ENCODE measurements at places on chromosomes 4 and X.

GRCh38 chrX:48632207-48632606, 34.9 kb downstream of the WDR13 start:
- DNase-seq = no peak

DNA sequence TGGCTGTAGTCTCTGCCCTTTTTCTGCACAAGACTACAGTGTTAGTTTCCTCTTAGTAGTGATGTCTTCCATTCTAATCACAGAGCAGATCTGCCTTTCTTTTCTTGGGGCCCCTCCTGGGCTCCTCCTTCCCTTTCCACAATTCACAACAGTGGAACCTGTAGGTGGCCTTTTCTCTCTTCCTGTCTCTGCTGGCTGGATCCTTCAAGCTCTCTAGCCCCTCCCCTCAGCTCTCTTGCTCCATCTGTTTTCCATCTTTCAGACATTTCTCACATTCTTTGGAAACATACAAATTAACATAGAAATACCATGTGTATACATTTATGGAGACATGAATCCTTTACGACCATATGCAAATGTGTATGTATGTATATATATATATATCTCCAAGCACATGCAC, 304 bp upstream of the SPIN2A start:
- DNase-seq = no peak

- DNase-seq = no peak
These were observed 38.5 kb downstream of the GYG2 start for GRCh38 chrX:2867206-2867605.

DNA sequence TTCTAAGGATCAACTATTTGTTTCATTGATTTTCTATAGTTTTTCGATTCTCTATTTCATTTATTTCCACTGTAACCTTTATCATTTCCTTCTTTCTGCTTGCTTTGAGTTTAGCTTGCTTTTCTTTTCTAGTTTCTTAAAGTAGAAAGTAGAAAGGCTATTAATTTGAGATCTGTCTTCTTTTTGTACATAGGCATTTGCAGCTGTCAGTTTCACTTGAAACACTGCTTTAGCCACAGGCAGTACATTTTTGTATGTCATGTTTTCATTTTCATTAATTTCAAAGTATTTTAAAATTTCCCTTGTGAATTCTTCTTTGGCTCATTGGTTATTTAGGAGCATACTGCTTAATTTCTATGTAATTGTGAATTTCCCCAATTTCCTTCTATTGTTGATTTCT, 152.2 kb downstream of the SH3KBP1 start:
- no peak for DNase-seq

DNA sequence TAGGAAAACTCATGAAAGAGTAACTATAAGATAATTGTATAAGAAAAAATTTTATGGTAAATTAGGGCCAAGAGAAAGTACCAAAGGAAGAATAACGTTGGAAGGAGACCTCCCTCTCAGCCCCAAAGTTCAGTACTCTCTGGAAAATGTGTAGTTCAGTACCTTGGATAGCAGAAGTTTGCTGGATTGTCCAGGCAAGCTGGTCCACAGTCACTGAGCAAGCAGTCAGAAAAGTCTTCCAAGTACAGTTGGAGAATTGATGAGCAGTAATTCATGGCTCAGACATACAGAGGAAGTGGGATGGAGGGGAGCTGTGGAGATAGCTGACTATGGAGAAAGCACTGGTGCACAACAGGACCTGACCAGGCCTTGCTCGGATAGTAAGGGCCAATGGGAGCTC, 598.2 kb upstream of the NDST4 start:
- peak; percentile 6 for DNase-seq

GRCh38 chrX:154458116-154458953, at the start of gene PLXNA3:
Gene PLXNA3 (plus strand): TSS chrX:154458281. CDS start chrX:154460184, 1,903 bp downstream.
- peak; percentile 37 for DNase-seq

DNA sequence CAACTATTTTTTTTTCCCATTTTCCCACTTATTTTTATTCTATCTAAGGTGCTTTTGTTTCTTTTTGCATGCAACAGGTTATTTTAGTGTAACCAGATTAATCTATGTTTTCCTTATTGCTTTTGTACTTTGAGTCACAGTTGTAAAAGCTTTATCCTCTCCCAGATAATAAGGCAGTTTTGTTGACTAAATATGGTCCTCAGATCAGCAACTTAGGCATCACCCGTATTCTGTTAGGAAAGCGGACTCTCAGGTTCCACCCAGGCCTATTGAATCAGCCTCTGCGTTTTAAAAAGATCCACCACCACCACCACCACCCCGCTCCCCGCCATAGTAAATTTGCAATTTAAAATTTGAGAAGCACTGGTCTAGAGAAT, 58.6 kb upstream of the USP9X start:
- DNase-seq = no peak

DNA sequence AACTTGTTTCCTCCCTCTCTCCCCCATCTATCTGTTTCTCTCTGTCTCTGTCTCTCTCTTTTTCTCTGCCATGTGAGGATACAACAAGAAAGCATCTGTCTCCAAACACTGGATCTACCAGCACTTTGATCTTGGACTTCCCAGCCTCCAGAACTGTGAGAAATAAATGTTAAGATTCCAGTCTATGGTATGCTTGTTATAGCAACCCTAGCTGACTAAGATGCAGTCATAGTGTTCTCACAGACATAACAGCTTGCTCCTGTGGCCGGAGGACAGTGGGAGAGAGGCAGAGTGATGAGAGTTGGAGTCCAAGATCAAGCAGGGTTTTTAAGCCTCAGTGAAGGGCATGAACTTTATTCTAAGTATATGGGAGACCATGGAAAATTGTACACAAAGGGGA, 8.8 kb upstream of the NKX3-2 start:
- no peak for DNase-seq

GRCh38 chr4:54723220-54723619, 65.5 kb downstream of the KIT start:
- no peak for DNase-seq

DNA sequence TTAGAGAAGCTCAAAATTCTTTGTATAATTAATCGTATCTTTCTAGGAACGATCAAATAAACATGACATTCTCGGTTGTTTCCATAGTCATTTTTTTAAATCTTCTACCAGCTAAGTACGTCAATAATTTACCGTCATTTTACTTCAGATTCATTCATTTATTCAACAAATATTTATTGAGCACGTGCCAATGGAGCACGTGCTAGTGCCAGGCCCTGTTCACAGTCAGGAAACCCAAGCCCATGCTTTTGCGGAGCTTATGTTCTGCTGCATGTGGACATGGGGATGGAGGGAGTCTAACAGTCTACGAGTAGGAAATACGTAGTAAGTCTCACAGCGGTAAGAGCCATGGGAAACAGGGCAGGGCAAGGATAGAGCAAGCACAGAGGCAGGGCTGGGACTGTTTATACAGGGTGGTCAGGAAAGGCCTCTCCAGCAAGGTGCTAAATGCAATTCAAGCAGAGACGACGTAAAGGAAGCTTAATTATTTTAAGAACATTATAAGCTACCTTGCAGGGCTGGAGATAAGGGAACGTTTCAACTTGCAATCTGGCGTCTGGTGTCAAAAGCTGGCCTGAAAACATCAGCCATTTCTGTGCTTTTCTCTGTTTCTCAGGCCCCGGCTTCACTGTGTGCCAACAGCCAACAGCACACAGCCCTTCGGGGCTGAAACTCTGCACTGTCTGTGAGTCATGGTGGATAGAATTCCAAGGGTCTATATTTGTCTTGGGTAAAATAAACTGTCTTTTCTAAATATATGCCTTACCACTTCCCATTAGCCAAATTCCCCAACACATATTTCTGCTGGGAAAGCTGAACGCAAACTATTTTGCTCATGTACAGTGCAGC, 517.1 kb upstream of the ZFP42 start:
- no peak for DNase-seq

- no peak for DNase-seq
These were observed 41.8 kb downstream of the PALLD start for GRCh38 chr4:168538632-168539031.

DNA sequence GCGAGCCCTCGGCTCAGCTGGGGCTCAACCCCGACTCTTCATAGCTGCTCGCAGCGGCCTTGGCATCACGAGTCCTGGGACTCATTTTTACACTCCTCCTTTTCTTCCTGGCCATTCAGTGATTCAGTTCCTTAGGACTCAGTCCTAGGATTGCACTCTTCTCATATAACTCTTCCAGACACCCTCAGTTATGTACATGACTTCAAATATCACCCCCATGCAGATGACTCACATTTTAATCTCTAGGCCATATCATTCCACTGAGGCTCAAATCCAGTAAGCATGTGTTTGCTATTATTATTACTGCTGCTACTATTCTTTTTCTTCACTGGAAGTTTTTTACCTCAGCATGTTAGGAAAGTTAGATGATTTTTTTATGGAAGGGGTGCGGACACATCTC, 14.4 kb downstream of the ITGB1BP2 start:
- no peak for DNase-seq

DNA sequence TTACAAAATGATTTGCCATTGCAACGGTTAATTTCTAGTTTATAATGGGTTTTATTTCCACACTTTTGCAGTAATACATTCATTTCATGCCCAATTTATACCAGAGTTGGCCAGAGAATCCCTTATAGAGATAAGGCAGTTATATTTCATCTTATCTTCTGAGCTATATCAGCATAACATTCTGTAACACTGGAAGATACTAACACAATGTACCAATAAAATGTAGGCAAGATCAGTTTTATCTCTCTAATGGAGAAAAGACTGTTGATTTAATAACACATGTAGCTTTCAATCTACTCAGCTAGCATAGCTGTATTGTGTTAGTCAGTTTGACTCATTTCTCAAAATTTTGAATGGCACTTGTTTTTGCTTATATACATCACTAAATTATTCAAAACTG, 738.6 kb downstream of the TRAM1L1 start:
- DNase-seq = no peak

DNA sequence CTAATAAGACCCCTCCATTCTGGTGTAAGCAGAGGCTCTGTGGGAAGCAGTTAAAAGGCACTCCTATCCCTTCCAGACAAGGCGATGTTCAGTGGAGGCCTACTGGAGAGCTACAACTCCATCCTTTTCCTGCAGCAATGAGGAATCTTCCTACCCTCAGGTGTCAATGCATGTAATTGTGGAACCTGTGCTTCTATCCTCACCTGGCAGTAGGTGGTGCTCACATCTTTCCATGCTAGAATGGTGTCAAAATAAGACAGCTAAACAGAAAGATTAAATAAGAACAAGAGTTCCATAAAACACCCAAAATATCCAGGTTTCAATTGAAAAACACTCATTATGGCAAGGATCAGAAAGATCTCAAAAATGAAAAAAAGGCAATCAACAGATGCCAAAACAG, 224.6 kb downstream of the IL15 start:
- DNase-seq = no peak

- no peak for DNase-seq
These were observed 15.8 kb upstream of the NPFFR2 start for GRCh38 chr4:72016011-72016410.

DNA sequence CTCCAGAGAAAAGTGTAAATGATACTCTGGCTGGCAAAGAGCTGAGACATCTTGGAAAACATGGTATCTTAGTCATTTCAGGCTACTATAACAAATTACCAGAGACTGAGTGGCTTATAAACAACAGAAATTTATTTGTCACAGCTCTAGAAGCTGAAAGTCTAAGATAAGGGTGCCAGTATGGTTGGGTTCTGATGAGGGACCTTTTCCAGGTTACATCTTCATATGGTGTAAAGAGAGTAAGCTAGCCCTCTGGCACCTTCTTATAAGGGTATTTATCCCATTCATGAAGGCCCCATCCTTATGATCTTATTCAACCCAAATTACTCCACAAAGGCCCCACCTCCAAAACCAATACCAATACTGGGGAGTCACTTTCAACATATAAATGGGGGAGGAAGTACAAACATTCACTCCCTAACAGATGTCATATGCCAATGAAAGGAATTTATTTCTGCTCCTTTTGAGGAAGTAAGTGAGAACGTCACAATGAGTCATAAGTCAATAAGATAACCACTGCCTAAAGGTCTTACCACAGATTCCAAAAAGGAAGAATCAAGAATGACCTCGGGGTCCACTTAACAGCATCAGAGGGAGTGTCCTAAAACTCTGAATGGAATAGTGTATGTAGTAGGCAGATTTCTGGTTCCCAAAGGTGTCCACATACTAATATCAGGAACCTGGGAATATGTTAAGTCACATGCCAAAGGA, 246.6 kb downstream of the OPHN1 start:
- peak; percentile 65 for DNase-seq
